ENCODE measurements at places on chromosomes 12 and 14.

DNA sequence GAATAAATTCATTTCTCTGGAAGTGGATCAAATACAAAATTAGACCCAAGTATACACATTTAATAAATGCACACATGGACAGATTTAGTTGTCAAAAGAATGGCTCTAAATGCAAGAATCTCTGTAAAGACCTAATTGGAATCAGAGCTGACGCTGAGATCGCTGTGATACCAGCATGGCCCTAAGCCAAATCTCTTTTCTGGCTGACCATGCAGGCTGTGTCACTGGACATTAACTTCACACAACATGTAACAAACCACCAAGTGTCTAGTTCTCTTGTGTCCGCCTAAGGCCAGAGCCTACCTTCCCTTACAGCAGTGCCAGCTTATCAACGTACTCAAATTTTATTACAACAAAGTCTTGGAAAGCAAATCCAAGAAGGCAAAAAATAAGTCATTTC, 127.5 kb downstream of the MED13L start:
- no peak for DNase-seq

DNA sequence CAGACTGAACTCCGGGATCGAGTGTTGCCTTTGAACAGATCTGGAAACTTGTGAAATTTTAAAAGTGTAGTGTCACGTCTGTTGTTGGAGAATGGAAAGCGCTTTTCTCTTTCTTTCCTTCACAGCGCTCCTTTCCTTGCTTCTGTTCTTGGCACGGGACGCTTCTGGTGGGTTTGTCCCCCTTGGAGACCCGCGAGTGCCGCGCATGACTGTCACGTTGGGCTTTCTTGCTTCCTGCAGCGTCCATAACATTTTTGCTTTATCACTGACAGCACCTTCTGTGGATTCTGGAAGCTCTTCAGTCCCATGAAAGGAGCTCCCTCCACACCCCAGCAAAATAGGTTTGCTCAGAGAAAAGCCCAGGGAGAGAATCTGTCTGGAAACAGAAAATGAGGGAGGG, 193.0 kb upstream of the TMEM132C start:
- DNase-seq = no peak

DNA sequence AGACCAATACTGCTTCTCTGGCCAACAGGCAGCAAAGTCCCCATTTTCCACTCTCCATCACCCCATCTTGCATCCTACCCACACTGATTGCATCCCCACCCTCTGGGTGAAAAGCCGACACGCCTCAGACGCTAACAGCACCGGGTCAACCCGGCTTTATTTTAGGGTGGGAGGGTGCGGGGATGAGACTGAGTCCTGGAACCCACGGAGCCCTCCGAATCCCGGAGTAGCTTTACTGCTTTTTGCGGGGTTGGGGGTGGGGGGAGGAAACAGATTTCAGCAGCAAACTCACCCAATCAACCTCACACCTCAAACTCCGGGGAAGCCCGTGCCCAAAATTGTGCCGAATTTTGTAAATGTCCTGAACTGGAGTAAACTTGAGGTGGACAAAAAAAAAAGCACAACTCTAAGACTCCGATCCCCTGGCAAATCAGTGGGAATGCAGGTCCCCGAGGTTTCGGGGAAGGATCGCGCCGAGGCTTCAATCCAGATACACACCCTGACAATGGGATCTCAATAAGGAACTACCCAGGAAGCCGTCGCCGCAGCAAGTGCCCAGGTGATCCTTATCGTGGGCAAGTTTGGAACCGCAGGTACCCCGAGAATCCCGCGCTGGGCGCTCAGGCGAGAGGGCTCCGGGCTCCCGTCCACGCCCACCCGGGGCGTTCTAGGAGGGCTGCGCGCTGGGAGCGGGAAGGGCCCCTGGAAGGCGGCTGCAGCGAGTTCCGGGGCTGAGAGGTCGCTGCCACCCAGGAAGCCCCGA, 1.1 kb downstream of the GCH1 start:
- DNase-seq = no peak

GRCh38 chr12:104576980-104577580, 120.3 kb downstream of the CHST11 start:
- DNase-seq = no peak

GRCh38 chr14:70943838-70944237, 36.6 kb downstream of the PCNX1 start:
- no peak for DNase-seq

GRCh38 chr14:68957775-68958174, 21.3 kb downstream of the ACTN1 start:
- DNase-seq = no peak

Data from activated naive CD4-positive, alpha-beta T cell (primary cell).